Renal cortex interstitium (tissue), 15 donors: ENCODE measurements at places on chromosomes 3 and 15. TPM values are rescaled to one million over a fixed set of nuclear protein-coding genes. Genes with fewer than 3 reads are reported as not detected.

Gene CFAP92
- polyA plus RNA-seq: 1.6 TPM

Gene GPR176
- 17.1 TPM for polyA plus RNA-seq

Gene NAA80
- polyA plus RNA-seq: 10.0 TPM

Gene GLDN
- 0.29 TPM for polyA plus RNA-seq

Gene TIMP4
- 0.90 TPM for polyA plus RNA-seq

DNA sequence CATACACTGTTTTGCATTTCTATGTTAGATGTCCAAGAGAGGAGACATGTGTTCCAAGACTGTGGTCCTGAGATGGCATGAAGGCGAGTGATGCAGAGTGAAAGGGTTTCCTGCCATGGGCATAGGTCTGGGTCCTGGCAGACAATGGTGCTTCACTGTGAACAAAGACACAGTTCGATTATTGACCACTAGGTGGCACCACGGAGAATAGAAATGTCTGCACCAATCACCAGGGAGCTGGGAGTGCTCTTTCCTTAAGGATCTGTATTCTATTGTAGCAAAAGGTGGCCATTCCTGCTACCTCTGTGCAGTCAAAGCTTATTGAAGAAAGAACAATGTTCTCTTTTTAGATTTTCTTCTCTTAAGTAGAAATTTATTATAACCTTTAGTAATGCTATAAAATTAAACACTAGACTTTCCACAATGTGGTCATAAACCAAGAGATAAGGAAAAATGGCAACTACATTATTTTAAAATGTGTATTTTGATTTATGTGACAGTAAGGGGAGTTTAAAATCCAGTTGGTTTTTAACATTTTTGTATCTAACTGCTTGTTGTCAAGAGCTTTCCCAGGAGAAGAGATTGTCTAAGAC, 88.7 kb downstream of the GABRG3 start:
- peak; percentile 20 for DNase-seq

GRCh38 chr15:55775316-55775715, 32.4 kb upstream of the PRTG start:
- DNase-seq: no peak

DNA sequence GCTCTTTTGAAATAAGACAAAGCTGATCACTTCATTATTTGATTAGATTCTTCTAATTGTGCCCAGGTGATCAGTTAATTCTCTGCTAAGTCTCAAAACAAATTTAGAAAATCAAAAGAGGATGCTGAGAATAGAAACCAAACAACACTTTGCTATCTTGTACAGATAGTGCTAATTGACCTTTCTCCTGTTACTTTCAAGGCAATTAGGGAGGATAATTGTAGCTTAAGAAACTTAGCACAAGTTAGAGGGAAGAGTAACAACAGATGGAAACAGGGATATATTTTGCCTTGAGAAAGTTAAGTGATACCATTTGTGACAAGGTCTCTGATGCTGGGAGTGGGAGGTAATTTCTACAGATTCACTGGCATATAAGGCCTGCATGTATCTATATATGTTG, 344.8 kb upstream of the GRM7 start:
- DNase-seq: no peak

DNA sequence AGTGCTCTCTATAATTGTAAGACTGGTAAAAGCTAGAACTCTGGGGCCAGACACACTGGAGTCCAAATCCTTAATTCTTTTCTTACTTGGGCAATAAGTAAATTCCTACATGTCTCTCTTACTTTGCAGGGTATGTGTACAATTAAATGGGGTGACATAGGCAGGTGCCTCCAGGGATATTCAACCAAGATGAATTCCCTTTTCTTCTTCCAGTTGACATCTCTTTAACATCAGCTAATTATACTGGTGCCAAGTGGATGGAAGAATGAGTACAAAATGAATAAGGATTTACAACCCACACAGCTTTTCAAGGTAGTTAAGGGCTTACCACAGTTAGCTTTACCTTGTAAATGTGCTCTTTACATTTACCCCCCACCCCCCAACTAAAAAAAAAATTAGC, 295.5 kb upstream of the GADL1 start:
- no peak for DNase-seq

DNA sequence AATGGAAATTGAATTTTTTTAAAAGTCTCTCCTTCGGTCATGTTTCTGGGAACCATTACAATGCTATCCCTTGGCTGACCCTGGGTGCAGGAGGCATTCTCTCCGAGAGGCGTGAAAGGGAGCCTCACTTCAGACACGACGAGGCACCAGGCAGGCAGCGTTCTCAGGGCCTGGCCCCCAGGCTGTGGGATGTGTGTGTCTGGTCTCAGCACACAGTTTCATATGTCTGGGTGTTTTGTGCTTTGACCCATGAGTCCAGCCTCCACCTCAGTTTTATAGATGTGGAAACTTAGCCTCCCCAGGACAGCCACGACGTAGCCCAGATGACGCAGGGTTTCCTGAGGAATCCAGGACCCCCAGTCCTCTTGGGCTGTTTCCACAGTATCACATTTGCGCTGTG, 34.0 kb downstream of the FGD5 start:
- DNase-seq: no peak
